ENCODE measurements at places on chromosomes 13 and 19. TPM values are rescaled to one million over a fixed set of nuclear protein-coding genes. Genes with fewer than 3 reads are reported as not detected.

GRCh38 chr19:41930322-41930722 is 2.1 kb upstream of the ERFL start:
- no peak for DNase-seq

Gene LYPD3
- 0.89 TPM for total RNA-seq

Gene KANK3
- total RNA-seq, result 0.66 TPM

DNA sequence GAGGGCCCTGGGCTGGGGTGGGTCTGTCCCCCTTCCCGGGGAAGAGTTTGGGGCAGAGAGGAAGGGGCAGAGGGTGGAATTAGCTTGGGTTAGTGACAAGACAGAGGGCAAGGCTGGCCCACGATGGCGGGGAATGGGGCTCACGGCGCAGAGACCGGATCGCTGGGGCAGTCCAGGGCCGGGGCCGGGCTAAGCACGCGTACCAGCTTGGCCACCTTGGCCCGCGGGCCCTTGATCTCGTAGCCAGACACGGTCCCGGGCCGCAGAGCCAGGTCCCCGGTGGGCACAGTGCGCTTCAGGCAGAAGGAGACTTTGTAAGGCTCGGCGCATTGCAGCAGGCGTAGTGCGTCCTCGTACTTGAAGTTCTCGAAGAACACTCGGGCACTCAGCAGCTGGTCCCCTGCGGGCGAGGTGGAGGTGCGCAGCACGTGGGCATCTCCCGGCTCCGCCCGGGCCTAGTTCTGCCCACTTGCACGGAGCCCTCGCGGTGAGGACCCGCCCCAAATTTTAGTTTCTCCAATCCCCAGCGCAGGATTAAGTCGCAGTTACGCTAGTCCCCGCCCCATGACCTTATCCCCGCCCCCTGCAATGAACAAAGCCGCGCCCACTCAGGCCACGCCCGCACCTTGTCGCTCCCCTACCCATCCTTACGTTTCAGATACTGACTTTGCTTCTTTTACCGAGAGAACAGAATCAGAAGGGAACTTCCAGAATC is 8.6 kb upstream of the HIPK4 start:
- DNase-seq, result no peak

- no peak for DNase-seq
Measured at GRCh38 chr13:88745011-88745410, 1073.8 kb downstream of the SLITRK5 start.

Gene CGB2
- not detected for total RNA-seq

GRCh38 chr19:6535558-6536137 is 4.8 kb downstream of the TNFSF9 start:
- DNase-seq, result no peak

- DNase-seq, result no peak
Measured at GRCh38 chr19:52197964-52198363, 8.1 kb downstream of the PPP2R1A start.

- DNase-seq, result no peak
Measured at GRCh38 chr13:113360446-113360845, 3.5 kb downstream of the GRTP1 start.

GRCh38 chr19:19269952-19270694 is 3.0 kb downstream of the TM6SF2 start:
- no peak for DNase-seq

Measured in neural crest cell (in vitro differentiated cells).